ENCODE measurements at places on chromosomes 5 and 9. TPM values are rescaled to one million over a fixed set of nuclear protein-coding genes. Genes with fewer than 3 reads are reported as not detected.

ACOT12 gene
- not detected for total RNA-seq

LCN9 gene
- not detected for total RNA-seq

ARL15 gene
- 5.0 TPM for total RNA-seq

PCDHGC3 gene
- 6.3 TPM for total RNA-seq

SH3PXD2B gene
- 12.4 TPM for total RNA-seq

EEIG1 gene
- total RNA-seq = 39.5 TPM

PCDHA11 gene
- total RNA-seq = 0.04 TPM

C5orf34 gene
- total RNA-seq = 4.3 TPM

BARX1 gene
- total RNA-seq = 13.6 TPM

SPINK7 gene
- not detected for total RNA-seq

GPRIN1 gene
- total RNA-seq = 10.3 TPM

SLC34A3 gene
- not detected for total RNA-seq

SPATA31C1 gene
- total RNA-seq = not detected

NMUR2 gene
- total RNA-seq = not detected

GDF9 gene
- total RNA-seq = not detected

PDZD2 gene
- total RNA-seq = 0.19 TPM

RNF180 gene
- total RNA-seq = 0.29 TPM

OTP gene
- 0.12 TPM for total RNA-seq

Data from A549 treated with ZK216348 at 1 μM for 4 hours (cell line).